ENCODE measurements at places on chromosomes 16 and 17.

DNA sequence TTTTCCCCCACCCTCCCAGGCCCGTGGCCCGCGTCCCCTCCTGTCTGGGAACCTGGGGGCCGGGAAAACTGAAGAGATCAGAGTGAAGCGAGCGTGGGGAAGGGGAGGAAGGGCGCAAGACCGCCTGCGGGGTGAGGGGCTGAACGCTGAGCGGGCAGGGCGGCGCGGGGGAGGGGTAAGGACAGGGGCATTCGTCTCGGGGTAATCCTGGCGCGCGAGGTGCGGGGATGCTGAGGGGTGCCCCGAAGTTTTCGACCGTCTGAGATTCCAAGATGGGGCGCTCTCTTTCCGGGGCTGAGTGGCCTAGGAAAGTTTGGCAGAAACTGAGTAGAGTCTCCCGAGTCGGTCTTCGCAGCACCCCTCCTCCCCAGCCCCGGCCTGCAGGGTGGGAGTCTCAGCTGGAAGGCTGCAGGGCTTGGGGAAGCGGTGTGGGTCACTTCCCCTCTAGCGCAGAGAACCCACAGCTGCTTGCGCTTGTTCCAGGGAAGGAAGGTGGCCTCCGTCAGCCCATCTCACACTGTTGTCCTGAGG lies 555 bp downstream of the TTYH2 start:
- H3K27ac ChIP-seq = peak overlapping the region; percentile 23
- H3K36me3 ChIP-seq = no peaks in the 10 kb centered on the region
- no peaks in the 10 kb centered on the region for H3K27me3 ChIP-seq
- H3K4me3 ChIP-seq = peak overlapping the region; percentile 90
- peaks cover 56% of the 10 kb centered on the region for H3K4me1 ChIP-seq

DNA sequence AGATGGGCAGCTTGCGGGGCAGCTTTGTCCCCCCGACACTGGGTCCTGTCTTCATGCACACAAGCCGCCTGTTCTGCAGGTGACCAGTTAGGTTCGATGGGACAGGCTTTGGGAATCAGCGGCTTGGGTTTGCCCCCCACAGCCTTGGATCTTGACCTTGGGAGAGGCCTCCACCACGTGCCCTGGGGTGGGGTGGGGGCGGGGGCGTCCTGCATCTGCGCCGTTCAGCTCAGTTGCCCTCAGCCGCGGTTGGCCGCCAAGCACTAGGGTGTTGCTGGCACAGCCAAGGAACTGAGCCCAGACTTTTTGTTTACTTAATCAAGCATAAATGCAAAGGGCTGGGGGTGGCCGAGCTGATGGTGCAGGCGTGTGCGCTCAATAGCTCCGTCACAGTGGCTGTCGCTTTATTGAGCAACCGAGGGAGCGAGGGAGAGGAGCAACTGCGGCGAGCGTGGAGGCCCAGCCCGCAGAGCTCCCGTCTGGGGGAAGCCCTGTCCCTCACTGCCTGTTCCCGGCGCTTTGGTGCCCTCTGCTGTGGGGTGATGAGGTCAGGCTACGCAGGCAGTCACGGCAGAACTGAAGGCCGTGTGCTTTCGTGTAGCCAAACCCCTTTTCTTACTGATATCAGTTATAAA lies 33.9 kb downstream of the JPH3 start:
- H3K27ac ChIP-seq = peak overlapping the region; percentile 95
- peak; percentile 84 for DNase-seq
- H3K4me3 ChIP-seq = peak overlapping the region; percentile 83
- peaks cover 8% of the 10 kb centered on the region for H3K27me3 ChIP-seq
- H3K4me1 ChIP-seq = peaks cover 22% of the 10 kb centered on the region

- DNase-seq = no peak
- no peak overlapping the region for H3K4me3 ChIP-seq
- H3K4me1 ChIP-seq = no peaks in the 10 kb centered on the region
- H3K27me3 ChIP-seq = no peaks in the 10 kb centered on the region
- no peak overlapping the region for H3K27ac ChIP-seq
Observed at GRCh38 chr17:14580499-14580898, 279.6 kb downstream of the HS3ST3B1 start.

GRCh38 chr16:49750341-49751000 lies 105.4 kb downstream of the ZNF423 start:
- H3K4me3 ChIP-seq = no peak overlapping the region
- no peak overlapping the region for H3K27ac ChIP-seq
- H3K27me3 ChIP-seq = peaks cover 7% of the 10 kb centered on the region

DNA sequence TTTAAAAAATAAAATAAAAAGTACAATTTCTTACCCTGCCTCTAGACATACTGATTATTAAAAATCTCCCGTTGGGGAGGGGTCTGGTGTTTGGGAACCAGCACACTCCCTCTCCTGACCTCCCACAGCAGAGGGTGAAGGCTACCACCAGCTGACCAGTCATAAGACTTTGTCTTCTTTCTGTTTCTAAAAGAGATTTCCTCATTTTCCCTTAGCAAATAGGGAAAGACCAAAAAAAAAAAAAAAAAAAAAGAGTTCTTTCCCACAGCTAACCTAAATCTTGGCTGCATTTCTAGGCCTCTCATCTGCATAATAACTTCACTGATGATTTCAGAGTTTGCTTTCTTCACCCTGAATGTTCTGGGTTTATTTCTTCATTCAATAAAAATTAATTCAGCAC lies 30.3 kb downstream of the CDK5RAP3 start:
- no peaks in the 10 kb centered on the region for H3K36me3 ChIP-seq
- no peak overlapping the region for H3K4me3 ChIP-seq
- no peaks in the 10 kb centered on the region for H3K27me3 ChIP-seq
- DNase-seq = no peak

DNA sequence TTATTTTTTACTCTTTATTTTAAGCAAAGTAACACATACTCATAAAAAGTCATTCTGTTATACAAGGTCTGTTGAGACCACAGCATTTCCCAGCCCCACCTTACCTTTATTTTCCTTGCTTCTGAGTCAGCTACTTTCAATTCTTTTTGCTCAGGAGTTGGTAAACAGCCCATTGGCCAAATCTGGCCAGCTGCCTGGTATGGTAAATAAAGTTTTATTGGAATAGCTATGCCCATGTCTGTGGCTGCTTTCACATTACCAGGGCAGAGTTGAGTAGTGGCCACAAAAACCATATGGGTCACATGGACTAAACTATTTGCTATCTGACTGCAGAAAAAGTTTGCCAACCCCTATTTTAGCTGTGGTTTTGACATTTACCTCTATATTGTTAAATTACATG lies 3.4 kb upstream of the NSRP1 start:
- H3K4me1 ChIP-seq = peaks cover 8% of the 10 kb centered on the region
- no peak overlapping the region for H3K27ac ChIP-seq
- H3K36me3 ChIP-seq = peaks cover 4% of the 10 kb centered on the region
- H3K4me3 ChIP-seq = no peak overlapping the region
- peaks cover 3% of the 10 kb centered on the region for H3K27me3 ChIP-seq
- no peak for DNase-seq

DNA sequence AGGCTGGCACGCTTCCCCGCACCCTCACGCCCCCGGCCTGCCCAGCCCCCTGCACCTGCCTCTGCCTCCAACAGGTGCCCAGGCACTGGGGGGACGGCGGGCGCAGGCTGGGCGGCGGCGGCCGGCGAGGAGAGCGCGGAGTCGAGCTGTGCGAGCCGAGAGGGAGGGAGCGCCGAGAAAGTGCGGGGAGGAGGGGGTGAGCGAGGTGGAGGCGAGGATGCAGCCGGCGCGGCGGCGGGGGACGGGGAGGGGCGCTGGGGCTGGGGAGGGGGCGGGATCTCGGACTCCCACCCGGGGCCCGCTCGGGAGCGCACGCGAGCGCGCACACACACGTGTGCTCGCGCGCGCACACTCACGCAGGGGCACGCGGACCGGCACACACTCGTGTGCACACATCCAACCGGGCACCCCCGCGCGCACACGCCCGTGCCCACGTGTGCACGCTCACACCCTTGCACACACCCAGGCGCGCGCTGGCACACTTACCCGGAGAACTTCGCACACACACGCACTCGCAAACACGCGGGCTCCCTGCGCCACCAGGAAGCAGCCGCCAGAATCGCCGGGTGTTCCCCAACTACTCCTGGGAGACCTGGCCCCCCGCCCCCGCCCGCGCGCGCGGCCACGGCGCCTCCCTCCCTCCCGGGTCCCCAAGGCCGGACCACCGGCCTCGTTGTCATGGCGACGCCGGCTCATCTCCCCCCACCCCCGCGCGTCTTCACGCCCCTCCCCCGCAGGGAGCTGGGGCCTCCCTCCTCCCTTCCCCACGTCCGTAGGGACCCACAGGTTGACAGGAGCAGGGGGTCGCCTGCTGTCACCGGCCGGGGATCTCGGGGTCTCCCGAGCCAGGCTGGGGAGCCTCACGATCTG lies at the start of gene DOC2A:
TSS of gene DOC2A (minus strand) at position 184 of the 870 bp plus-strand sequence. CDS start 805 bp downstream, outside the sequence.
- peaks cover 5% of the 10 kb centered on the region for H3K4me1 ChIP-seq
- H3K27ac ChIP-seq = peak within 1 kb of the TSS; percentile 62
- H3K27me3 ChIP-seq = peaks cover 22% of the 10 kb centered on the region
- H3K36me3 ChIP-seq = no peaks in the 10 kb centered on the region

DNA sequence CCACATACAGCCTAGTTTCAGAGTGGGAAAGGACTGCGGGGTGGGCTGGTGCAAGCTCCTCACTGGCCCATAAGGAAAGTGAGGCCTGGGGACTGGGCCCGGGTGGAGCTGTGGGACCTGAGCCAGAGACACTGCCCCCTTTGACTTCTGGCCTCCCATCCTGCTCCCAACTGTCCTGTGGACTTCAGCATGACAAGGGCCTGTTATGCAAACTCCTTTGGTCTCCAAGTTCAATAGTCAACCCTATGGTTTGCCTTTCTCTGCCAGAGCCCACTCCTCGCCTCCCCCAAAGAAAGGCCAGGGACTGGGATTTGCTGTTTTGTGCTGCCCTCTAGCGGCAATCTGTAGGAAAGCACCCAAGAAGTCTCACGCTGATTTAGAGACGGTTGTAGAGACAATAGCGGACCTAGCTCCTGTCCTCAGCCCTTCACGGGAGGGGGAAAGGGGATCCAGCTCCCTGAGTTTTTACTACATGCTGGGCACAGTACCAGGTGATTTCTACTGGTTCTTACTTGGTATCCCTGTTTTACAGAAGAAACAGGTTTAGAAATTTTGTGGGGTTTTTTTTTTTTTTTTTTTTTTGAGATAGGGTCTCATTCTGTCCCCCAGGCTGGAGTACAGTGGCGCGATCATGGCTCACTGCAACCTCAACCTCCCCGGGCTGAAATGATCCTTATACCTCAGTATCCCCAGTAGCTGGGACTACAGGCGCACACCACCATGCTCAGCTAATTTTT lies 1.2 kb upstream of the TLCD3B start:
- DNase-seq = peak; percentile 61
- peak overlapping the region; percentile 59 for H3K4me3 ChIP-seq
- peaks cover 60% of the 10 kb centered on the region for H3K27me3 ChIP-seq

DNA sequence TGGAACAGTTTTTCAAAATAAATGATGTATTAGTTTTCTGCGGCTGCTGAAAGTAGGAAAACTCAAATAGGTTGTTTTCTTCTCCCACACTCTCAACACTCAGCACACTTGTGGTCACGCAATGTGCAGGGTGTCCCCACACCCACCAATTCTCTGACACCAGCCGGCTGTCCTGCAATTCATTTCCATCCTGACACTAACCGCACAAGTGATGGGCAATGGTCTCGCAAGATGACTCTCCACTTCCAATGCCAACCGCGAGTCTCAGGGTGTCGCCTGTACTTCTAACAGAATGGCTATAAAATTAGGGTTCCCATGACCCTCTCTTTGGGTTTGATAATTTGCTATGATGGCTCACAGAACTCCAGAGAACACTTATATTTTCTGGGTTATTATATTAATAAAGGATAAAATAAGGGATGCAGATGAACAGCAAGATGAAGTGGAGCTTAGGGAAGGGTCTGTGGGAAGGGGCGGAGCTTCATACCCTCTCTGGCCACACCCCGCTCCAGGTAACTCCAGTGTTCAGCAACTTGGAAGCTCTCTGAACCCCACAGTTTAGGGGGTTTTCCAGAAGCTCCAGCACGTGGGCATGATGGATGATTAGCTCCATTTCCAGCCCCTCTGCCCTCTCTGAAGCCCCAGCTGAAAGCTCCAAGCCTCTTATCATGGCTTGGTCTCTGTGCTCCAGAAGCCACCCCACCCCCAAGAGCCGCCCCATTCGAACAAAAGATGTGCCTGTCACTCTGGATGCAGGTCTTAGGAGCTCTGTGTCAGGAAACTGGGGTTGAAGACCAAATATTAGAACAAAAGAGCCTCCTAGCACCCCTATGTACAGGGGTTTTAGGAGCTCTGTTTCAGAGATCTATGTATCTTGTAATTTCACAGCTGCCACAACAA lies 19.8 kb downstream of the TAF1C start:
- no peaks in the 10 kb centered on the region for H3K4me1 ChIP-seq
- peak overlapping the region; percentile 60 for H3K27ac ChIP-seq
- H3K4me3 ChIP-seq = no peak overlapping the region
- peaks cover 14% of the 10 kb centered on the region for H3K27me3 ChIP-seq
- no peaks in the 10 kb centered on the region for H3K36me3 ChIP-seq
- DNase-seq = no peak

- H3K27ac ChIP-seq = no peak overlapping the region
- H3K27me3 ChIP-seq = peaks cover 2% of the 10 kb centered on the region
- H3K36me3 ChIP-seq = no peaks in the 10 kb centered on the region
- no peak for DNase-seq
Observed at GRCh38 chr16:82236415-82236814, 66.4 kb upstream of the MPHOSPH6 start.

GRCh38 chr17:57628421-57628820 lies 116.7 kb downstream of the CCDC182 start:
- no peak for DNase-seq
- H3K27me3 ChIP-seq = no peaks in the 10 kb centered on the region
- no peak overlapping the region for H3K4me3 ChIP-seq
- peaks cover 38% of the 10 kb centered on the region for H3K36me3 ChIP-seq
- H3K4me1 ChIP-seq = peaks cover 7% of the 10 kb centered on the region

DNA sequence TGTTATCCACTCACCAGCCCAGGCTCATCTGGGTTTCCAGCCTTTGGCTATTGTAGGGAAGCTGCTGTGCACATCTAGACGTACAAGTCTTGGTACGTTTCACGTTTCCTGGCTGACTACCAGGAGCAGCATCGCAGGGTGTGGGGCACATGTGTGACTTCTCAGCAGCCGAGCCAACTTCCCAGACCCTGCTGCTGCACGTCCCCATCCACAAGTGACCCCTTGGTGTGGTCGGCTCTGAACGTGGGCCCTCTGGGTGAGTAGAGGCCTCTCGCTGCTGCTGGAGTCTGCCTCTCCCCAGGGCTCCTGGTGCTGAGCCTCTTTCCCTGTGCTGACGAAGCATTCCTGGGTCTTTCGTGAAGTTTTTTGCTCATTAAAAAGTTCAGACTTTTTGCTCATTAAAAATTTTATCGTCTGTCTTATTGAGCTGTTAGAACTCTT lies 70.2 kb upstream of the ZNF750 start:
- no peak for DNase-seq
- H3K27me3 ChIP-seq = no peaks in the 10 kb centered on the region
- H3K4me3 ChIP-seq = peak overlapping the region; percentile 39
- H3K4me1 ChIP-seq = peaks cover 27% of the 10 kb centered on the region
- H3K36me3 ChIP-seq = peaks cover 37% of the 10 kb centered on the region
